Activated naive CD4-positive, alpha-beta T cell treated with Interleukin-2 at 50 U/mL for 16 hours (primary cell): ENCODE measurements at places on chromosomes 13 and 19.

DNA sequence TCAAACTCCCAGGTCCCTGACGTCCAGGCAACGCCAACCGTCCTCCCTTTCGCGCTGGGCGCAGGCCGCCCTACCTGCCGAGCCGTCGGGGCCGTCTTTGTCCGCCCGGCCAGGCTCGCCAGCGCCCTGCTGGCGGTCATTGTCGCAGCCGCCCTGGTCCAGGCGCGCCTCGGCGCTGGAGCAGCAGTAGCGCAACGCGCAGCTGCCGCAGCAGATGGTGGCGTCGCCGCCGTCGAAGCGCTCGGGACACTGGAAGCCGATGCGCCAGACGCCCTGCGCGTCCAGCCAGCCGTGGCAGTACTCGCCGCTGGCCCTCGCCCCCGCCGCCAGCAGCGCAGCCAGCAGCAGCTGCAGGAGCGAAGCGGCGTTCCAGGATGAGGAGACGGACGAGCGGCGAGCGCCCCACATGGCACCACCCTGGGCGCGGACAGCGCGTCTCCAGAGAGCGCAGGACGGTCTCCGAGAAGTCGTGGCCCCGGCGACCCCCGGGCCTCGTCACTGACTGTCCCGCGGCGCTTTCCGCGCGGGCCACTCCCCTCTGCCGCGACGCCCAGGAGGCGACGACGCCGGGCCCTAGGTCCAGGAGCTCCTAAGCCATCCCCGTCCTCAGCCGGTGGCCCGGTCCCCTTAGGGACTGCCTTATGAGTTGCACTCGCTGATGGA is 1.1 kb downstream of the SHISA2 start:
- DNase-seq = no peak

DNA sequence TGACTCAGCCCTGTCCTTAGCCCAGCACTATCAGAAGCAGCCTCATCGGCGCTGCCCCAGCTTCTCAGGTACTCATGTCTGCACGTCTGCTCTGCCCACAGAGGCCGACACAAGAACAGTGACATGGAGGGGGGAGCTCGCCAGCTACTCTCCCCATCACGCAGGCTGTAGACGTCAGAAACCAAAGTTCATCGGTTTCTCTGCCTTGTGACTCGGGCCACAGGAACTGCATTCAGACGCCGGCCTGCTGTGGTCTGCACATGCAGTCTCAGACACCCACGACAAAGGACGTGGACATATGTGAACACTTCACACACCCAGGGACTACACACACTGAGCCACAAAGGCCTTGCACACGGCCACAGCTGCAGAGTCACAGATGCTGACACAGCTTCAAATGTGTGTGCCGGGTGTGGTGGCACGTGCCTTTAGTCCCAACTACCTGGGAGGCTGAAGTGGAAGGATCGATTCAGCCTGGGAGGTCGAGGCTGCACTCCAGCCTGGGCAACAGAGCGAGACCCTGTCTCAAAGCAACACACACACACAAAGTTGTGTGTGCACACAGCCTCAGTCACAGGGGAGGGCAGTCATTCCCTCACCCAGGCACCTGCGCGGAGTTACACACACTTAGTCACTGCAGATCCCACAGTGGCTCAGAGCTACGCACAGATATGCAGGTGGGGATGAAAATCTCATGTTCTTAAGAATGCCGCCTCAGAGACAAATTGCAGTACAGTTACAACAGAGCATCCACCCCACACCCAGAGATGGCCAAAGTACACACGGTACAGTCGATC is 4.9 kb upstream of the ZFP36 start:
- peak; percentile 84 for DNase-seq

- peak; percentile 11 for DNase-seq
Measured at GRCh38 chr19:49362048-49362928, at the start of gene TEAD2. TSS of gene TEAD2 (minus strand) at chr19:49362416. CDS start at chr19:49360075, 2,341 bp downstream.

GRCh38 chr13:47326061-47326460 is 429.2 kb upstream of the HTR2A start:
- no peak for DNase-seq

DNA sequence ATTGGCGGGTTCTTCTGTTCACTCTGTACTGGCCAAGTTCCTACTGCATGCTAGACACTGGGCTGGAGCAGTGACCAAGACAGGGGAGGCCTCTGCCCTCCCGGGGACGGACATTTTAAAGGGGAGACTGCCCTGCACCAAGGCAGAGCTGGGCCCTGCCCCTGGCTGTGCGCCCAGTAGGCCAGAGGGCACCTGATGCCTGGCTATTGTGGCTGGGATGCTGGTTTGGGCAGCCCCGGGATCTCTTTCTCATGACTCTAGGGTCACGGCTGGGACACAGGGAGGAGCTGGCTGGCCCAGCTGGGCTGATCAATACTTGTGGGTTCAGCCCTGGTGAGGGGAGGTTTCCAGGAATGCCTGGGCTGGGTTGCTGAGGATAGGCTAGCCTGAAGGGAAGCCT is 17.7 kb downstream of the LIPE start:
- DNase-seq = no peak

GRCh38 chr19:13894552-13894951 is 11.4 kb downstream of the BRME1 start:
- no peak for DNase-seq

DNA sequence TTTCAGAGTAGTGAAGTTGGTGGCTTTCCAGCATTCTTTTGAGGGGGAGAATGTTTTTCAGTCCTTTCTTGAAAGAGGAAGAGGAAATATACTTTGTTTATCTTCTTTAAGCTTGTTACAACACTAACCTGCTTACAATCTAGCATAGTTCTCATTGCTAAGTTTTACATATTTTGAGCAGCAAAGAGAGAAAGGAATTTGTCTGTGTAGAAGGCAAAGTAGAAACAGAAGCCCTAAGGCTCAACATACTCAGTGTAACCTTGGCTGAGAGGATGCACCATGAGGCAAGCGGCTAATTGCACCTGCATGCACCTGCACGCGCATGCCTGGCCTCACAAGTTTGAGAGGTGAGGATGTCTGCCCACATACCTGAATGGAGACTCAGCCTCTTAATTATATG is 2.2 kb downstream of the FRY start:
- no peak for DNase-seq

GRCh38 chr19:31352296-31352781 is 3.1 kb upstream of the TSHZ3 start:
- DNase-seq = no peak

DNA sequence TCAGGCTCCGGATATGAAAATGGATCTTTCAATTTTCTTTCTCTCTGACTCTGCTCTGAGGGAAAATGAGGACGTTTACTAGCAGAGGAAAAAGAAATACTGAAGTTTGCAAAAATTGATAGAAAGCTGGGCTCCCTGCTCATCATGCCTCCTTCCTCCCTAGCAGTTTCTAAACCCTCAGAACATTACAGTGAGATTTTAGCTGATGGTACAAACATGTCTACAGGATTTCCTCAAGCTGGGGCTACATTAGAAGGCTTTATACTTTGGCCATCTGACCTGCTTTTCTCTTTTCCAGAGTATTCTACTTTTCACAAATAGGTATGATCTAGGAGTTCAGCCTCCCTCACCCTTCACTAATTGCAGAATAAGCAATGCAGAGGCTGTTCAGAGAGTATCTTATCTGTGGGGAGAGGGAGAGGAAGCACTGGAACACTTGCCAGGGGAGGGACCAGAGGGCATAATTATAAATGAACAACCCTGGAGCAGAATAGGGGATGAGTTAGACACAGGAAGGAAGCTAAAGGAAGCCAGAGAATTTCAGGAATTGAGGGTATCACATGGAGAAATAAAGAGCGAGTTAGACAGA is 30.0 kb downstream of the CEACAM1 start:
- DNase-seq = no peak

- peak; percentile 94 for DNase-seq
Measured at GRCh38 chr19:29941828-29942403, at the start of gene URI1. TSS of gene URI1 (plus strand) at chr19:29942239. CDS start at chr19:29942548, 309 bp downstream.

DNA sequence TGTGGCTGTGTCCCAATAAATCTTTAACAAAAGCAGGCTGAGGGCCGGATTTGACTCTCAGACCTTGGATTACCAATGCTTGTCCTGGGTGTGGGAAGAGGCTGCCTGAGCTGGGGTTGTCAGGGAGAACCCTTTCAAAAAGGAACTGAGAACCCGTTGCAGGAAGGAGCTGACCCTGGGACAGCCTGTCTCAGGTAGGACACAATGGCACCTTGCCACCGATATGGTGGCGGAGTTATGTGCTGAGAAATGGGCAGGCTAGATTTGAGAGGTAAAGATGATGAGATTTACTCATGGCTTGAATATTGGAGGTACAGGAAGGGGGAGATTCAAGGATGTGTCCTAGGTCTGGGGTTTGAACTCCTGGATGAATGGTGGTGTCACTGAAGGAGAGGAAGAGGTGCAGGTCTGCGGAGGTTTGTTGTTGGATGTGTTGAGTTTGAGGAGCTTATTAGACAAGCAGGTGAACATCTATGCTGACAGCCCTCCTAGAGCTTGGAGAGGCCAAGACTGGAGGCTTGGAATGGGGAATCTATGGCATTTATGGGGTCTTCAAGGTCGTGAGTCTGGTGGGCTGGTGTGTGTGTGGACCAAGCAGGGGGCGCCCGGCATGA is 7.2 kb downstream of the PLEKHF1 start:
- DNase-seq = no peak

- peak; percentile 56 for DNase-seq
Measured at GRCh38 chr13:40026741-40027140, 371.3 kb downstream of the COG6 start.

DNA sequence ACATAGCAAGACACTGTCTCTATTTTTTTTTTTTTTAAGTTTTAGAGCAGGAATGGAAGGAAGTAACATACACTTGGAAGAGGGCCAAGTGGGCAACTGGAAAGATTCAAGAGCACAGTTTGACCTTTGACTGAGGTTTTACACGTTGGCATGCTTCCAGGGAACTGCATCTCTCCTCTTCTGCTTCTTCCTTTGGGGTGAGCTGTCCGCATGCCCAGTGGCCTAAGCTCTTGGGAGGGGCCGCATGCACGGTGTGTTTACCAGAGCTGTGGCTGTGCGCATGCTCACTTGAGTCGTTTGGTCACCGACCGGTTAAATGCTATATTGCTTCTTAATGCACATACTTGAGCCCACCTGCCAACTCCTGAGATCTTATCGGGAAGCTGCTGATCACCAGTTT is 727.7 kb downstream of the UQCRFS1 start:
- DNase-seq = no peak

- DNase-seq = no peak
Measured at GRCh38 chr13:59728896-59729545, 434.7 kb downstream of the DIAPH3 start.

- DNase-seq = no peak
Measured at GRCh38 chr13:66506979-66507378, 723.2 kb downstream of the PCDH9 start.

DNA sequence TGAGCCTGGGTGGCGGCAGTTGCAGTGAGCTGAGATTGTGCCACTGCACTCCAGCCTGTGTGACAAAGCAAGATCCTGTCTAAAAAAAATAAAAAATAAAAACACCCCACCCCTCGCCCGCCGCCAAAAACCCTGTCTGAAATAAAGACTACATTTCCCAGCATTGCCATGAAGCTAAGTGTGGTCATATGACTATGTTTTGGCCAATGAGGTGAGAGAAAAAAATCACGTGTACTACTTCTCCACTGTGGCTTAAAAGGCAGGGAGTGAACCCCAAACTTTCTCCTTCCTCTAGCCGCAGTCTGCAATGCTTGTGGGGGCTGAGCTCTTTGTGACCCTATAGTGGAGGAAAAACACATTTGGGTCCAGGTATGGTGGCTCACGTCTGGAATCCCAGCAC is 54.9 kb downstream of the COLGALT1 start:
- DNase-seq = no peak

DNA sequence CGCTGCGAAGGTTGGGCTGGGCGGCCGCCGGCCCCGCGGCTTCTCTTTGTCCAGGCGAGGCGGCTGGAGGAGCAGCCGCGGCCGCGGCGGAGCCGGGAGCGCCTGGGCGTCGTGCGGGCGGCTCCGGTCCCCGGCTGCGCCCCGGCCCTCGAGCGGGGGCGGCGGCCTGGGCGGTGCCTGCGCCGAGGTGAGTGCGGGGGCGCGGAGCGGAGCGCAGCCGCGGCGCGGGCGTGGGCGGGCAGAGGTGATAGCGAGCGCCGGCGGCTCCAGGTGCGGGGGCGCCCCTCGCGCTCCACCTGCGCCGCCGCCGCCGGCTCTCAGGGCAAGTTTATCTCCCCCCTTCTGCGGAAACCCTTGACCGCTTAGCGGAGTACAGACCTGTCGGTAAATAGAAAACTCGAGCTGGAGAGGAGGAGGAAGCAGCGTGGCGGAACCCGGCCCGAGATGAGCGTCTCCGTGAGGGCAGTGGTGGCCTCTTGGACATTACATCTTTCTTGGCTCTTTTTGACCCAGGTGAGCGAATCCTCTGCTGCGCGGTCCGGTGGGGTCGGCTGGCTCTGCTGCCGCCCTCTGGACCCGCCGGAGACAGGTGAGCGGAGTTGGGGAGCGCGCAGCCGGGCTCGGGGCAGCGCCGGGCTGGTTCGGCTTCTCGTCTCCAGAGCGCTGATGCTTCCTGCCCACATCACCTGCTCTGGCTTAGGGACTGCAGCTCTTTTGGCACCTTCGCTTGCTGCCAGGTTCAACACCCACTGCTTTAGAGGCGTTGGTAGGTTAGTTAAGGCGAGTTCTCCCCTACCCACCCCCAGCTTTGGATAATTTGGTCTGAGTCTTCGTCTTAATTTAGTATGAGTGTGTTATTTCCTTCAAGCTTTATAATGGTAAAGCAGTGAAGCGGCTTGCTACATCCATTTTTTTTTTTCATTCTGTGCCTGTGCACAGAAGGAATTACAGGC is at the start of gene MTUS2:
Gene MTUS2 (plus strand): TSS at position 241 of the 953 bp plus-strand sequence.
- peak; percentile 33 for DNase-seq

- peak; percentile 83 for DNase-seq
Measured at GRCh38 chr13:50082426-50083281, 67.4 kb downstream of the KCNRG start.

GRCh38 chr13:86174622-86175021 is 375.4 kb upstream of the SLITRK6 start:
- no peak for DNase-seq

- peak; percentile 15 for DNase-seq
Measured at GRCh38 chr19:4597278-4597974, 37.9 kb upstream of the SEMA6B start.

GRCh38 chr13:112143753-112144615 is 77.0 kb downstream of the SOX1 start:
- DNase-seq = no peak

- DNase-seq = no peak
Measured at GRCh38 chr19:47899335-47899734, 13.2 kb upstream of the SULT2A1 start.

- no peak for DNase-seq
Measured at GRCh38 chr19:29454109-29454508, 71.7 kb upstream of the VSTM2B start.

DNA sequence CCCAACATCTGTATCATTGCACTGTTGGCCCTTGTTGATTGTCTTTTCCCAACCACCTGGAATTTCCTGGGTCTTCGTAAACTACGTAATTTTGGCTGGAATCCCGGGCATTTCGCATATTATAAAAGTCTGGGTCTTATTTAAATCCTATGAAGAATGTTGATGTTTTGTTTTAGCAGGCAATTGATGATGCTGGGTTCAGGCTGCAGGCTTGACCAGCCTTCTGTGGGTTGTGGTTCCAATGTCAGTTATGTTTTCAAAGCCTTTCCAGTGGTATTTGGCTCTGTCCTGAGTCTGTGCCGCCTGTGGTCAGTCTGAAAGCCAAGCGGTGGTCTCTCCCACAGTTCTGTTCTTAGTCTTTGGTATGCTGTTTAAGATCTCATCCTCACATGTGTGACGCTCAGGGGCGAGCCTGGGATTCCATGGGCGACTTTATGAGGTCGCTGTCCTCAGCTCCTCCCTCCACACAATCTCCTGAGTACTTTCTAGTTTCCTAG is 12.4 kb downstream of the SLC35E1 start:
- DNase-seq = no peak

GRCh38 chr19:10968527-10969135 is 7.8 kb downstream of the SMARCA4 start:
- DNase-seq = no peak
